ENCODE measurements at places on chromosomes 2 and 18. TPM values are rescaled to one million over a fixed set of nuclear protein-coding genes. Genes with fewer than 3 reads are reported as not detected.

DNA sequence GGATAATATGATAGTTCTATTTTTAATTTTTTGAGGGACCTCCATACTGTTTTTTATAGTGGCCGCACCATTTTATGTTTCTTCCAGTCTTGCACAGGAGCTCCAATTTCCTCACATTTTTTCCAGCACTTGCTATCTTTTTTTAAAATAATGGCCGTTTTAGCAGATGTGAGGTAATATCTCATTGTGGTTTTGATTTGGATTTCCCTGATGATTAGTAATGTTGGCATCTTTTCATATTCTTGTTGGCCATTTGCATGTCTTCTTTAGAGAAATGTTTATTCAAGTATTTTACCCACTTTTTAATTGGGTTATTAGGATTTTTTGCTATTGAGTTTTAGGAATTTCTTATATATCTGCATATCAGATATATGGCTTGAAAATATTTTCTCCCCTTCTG lies 29.9 kb upstream of the NAPG start:
- H3K4me1 ChIP-seq = peaks cover 13% of the 10 kb centered on the region
- H3K4me3 ChIP-seq = no peak overlapping the region
- H3K27ac ChIP-seq = no peak overlapping the region
- DNase-seq = no peak
- peaks cover 4% of the 10 kb centered on the region for H3K27me3 ChIP-seq

The CD28 gene
- total RNA-seq = 206 TPM

The HOXD8 gene
- total RNA-seq = not detected

The AOX1 gene
- 0.84 TPM for total RNA-seq

- DNase-seq = no peak
- H3K4me3 ChIP-seq = no peak overlapping the region
- peaks cover 7% of the 10 kb centered on the region for H3K27me3 ChIP-seq
- no peak overlapping the region for H3K27ac ChIP-seq
- peaks cover 12% of the 10 kb centered on the region for H3K4me1 ChIP-seq
Measured at GRCh38 chr2:212794471-212794870, 255.9 kb upstream of the ERBB4 start.

The SCN7A gene
- total RNA-seq = not detected

- peaks cover 2% of the 10 kb centered on the region for H3K36me3 ChIP-seq
- no peak for DNase-seq
- no peak overlapping the region for H3K27ac ChIP-seq
- H3K4me3 ChIP-seq = no peak overlapping the region
- no peaks in the 10 kb centered on the region for H3K4me1 ChIP-seq
- no peaks in the 10 kb centered on the region for H3K27me3 ChIP-seq
Measured at GRCh38 chr18:48581941-48582340, 43.1 kb downstream of the CTIF start.

DNA sequence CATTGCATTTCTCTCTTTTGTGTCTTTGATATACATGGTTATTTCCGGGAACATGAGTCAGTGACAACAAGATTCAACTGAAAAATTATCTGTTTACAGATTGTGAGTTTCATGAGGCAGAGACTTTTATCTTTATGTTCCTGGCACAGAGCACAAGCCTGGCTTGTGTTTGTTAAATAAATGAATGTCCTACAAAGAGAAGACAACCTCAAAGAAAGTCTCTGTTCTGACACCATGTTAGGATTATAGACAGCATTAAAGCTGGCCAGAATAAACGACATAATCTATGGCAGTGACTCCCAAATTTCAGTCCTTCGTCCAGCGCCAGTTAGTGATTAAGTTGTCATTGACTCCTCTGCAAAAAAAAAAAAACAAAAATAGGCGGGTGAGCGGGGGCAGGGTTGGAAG lies 97.4 kb upstream of the DNAJC10 start:
- no peaks in the 10 kb centered on the region for H3K4me1 ChIP-seq
- DNase-seq = no peak
- H3K27ac ChIP-seq = no peak overlapping the region

- no peak for DNase-seq
- H3K36me3 ChIP-seq = peaks cover 4% of the 10 kb centered on the region
- H3K4me1 ChIP-seq = no peaks in the 10 kb centered on the region
Measured at GRCh38 chr2:108907822-108908712, 81.0 kb downstream of the EDAR start.

DNA sequence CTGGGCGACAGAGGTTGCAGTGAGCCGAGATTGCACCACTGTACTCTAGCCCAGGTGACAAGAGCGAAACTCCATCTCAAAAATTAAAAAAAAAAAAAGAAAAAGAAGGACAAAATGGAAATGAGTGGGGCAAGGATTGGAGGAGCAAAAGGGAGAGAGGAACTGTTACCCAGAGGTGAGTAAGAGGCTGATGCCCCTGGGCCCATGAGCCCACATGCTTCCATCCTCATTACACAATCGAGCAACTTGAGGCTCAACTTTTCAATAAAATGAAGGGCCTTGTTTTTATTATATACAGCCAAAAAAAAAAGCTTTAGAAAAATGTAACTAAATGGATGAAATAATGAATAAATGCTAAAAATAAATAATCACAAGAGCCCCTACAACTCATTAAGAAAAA lies 91.7 kb upstream of the YWHAQ start:
- DNase-seq = no peak
- no peak overlapping the region for H3K27ac ChIP-seq
- no peaks in the 10 kb centered on the region for H3K4me1 ChIP-seq
- H3K27me3 ChIP-seq = peaks cover 10% of the 10 kb centered on the region
- no peaks in the 10 kb centered on the region for H3K36me3 ChIP-seq
- H3K4me3 ChIP-seq = no peak overlapping the region

The FABP1 gene
- not detected for total RNA-seq

DNA sequence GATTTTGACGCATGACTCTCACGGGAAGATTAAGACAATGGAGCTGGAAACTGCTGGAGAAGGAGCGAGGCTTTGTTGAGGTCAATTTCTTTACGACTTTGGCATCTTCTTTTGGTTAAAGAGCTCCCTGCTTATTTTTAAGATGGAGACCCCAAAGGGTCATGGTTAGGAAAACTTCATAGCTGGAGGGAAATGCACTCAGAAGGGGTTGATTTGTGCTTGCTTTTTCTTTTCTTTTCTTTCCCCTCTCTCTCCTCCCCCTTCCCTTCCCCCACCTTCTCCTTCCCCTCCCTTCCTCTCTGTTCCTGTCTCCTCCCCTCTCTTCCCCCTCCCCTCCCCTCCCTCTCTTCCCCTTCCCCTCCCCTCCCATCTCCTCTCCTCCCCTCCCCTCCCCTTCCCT lies 79.0 kb downstream of the TNP1 start:
- no peaks in the 10 kb centered on the region for H3K36me3 ChIP-seq
- no peaks in the 10 kb centered on the region for H3K27me3 ChIP-seq
- no peak overlapping the region for H3K27ac ChIP-seq
- DNase-seq = no peak
- H3K4me3 ChIP-seq = no peak overlapping the region
- no peaks in the 10 kb centered on the region for H3K4me1 ChIP-seq

DNA sequence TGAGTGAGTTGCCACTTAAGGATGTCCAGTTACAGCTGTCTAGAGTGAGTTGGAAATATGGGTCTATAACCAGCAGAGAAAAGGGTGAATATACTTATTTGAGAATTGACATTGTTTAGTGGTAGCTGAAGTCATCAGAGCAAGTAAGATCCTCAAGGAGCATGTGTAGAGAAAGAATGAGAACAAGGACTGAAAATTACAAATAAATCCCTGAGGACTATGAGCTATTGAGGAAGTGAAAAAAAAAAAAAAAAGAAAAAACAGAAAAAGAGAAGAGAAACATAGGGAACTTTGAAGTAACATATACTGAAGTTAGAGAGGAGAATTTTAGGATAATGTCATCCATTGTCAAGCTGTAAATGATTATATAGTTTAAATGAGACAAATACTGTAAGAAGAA lies 134.0 kb upstream of the CCDC68 start:
- H3K36me3 ChIP-seq = no peaks in the 10 kb centered on the region
- H3K27me3 ChIP-seq = no peaks in the 10 kb centered on the region
- H3K4me3 ChIP-seq = no peak overlapping the region
- H3K4me1 ChIP-seq = no peaks in the 10 kb centered on the region
- DNase-seq = no peak
- no peak overlapping the region for H3K27ac ChIP-seq

The CHST9 gene
- not detected for total RNA-seq

DNA sequence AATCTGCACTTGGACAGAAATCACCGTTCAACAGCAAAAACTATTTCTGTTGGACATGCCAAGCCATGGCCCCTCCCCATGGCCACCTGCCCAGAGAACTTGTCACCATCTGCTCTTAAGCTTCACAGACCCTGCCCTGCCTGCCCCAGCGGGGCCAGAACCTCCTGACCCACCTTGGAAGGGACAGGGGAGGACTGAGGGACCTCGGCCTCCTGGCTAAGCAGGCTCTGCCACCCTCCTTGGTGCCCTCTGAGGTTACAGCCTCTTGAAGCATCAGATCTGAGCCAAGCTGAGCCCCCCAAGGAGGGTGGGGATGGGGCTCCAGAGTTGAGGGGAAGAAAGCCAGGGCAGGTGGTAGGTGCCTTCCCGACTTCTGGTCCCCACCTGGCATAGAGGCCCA lies 6.5 kb downstream of the TEX261 start:
- H3K36me3 ChIP-seq = peaks cover 4% of the 10 kb centered on the region
- no peak overlapping the region for H3K27ac ChIP-seq
- H3K4me3 ChIP-seq = no peak overlapping the region
- H3K27me3 ChIP-seq = no peaks in the 10 kb centered on the region

The GPR35 gene
- 50.7 TPM for total RNA-seq

The MGAT4A gene
- 109 TPM for total RNA-seq

DNA sequence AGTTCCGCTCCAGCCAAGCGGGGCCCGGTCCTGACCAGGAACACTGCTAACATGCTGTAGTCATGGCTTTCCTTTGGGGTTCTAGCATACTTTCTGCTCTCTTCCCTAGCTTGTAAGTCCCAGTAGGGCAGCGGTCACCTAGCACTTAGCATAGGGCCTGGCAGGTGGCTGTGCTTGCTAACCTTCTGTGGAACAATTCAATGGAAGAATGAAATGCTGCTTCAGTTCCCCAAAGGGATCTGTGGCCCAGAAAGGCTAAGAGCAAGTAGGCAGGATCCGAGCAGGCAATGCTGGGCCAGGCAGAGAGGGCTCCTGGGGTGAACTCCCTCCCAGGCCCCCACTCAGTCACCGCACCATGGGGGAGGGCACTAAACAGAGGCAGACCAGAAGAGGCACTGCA lies 266.8 kb downstream of the CELF4 start:
- H3K36me3 ChIP-seq = no peaks in the 10 kb centered on the region
- no peak overlapping the region for H3K27ac ChIP-seq
- DNase-seq = no peak
- H3K4me3 ChIP-seq = no peak overlapping the region

The SKOR2 gene
- total RNA-seq = 0.30 TPM

DNA sequence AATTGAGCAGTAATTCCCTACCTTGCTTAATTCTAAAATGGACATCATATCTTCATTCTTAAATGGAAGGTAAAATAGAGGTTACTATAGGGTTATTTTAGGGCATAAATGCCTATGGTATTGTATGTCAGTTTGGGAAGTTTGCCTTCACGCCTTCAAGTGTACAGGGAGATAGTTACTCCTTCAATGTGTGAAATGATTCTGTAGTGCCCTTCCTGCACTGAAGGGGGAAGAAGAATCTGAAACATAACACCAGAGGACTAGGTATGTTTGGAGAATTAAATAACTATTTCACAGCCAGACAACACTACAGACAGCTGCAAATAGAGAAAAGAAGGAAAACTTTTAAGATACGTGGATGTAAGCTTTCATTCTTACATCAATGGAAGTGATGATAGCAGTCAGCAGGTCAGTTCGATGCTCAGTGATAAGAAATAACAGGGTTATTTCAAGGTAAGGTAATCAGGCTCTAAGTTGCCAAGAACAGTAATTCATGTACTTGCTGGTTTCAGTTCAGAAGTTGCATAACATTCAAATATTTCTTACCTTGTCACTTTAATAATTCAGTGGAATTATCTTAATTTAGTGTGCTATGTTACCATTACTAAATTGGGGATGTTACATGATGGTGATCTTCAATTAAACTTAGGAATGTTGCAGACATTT lies 4.0 kb downstream of the PKP4 start:
- peak overlapping the region; percentile 28 for H3K4me3 ChIP-seq
- no peak overlapping the region for H3K27ac ChIP-seq
- no peak for DNase-seq
- peaks cover 28% of the 10 kb centered on the region for H3K4me1 ChIP-seq

- H3K4me3 ChIP-seq = no peak overlapping the region
- H3K4me1 ChIP-seq = peaks cover 5% of the 10 kb centered on the region
- H3K36me3 ChIP-seq = no peaks in the 10 kb centered on the region
- no peak for DNase-seq
- no peak overlapping the region for H3K27ac ChIP-seq
- H3K27me3 ChIP-seq = no peaks in the 10 kb centered on the region
Measured at GRCh38 chr18:49904871-49905555, 91.7 kb upstream of the ACAA2 start.

DNA sequence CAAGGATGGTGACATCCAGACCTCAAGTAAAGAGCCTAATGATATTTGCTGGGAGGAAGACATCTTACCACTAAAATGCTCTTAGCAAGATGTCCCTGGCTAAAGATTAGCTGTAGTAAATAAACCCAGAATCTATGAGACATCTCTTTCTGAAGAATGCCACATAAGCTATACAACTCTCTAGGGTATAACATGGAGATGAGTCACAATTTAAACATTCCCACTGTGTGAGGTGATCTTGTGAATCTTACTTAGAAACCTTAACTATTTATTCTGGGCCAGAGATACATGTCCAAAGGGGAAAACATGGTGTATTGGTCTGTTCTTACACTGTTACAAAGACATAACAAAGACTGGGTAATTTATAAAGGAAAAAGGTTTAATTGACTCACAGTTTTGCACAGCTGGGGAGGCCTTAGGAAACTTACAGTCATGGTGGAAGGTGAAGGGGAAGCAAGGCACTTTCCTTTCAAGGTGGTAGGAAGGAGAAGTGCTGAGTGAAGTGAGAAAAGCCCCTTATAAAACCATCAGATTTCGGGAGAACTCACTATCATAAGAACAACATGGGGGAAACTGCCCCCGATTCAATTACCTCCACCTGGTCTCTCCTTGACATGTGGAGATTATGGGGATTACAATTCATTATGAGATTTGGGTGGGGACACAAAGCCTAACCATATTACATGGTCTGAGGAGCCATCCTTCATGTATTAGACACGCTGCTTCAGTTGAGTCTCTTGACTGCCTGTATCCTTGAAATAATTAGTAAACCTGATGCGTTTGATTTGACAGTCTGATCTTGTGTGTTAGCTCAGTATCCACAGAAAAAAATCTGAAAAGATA lies 17.1 kb downstream of the KRCC1 start:
- H3K4me1 ChIP-seq = peaks cover 50% of the 10 kb centered on the region
- peak overlapping the region; percentile 21 for H3K4me3 ChIP-seq
- no peaks in the 10 kb centered on the region for H3K27me3 ChIP-seq
- peaks cover 11% of the 10 kb centered on the region for H3K36me3 ChIP-seq
- DNase-seq = no peak

The SP3 gene
- 128 TPM for total RNA-seq

DNA sequence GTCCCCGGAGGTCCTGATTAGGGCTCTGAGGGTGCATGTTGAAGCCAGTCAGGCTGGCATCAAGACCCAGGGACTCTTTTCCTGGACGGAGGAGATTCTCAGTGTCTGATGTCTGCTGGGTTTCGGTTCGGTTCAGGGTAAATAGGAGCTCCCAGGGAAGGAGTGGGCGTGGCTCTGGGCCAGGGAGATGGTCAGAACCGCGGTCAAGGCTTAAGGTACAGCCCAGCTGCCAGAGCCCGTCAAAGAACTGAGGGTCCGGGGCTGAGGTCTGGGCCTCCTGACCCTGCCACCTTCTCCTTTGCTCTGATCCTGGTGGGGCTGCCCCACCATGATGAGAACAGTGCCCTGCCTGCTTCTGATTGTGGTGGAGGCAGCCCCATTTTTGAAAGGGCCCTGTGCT lies 39.8 kb downstream of the LPIN1 start:
- H3K36me3 ChIP-seq = peaks cover 24% of the 10 kb centered on the region
- H3K4me1 ChIP-seq = peaks cover 5% of the 10 kb centered on the region
- H3K4me3 ChIP-seq = no peak overlapping the region
- no peak for DNase-seq

- DNase-seq = no peak
- no peak overlapping the region for H3K4me3 ChIP-seq
- no peaks in the 10 kb centered on the region for H3K36me3 ChIP-seq
Measured at GRCh38 chr2:96683307-96683706, 40.7 kb downstream of the FER1L5 start.

Data from activated T-cell treated with anti-CD3 and anti-CD28 coated beads, Interleukin-2, amount 50 U/mL, for 72 hours (primary cell).